Amniotic epithelial cell (primary cell): ENCODE measurements at places on chromosomes 13 and 19.

GRCh38 chr13:111968336-111969010 lies 98.5 kb upstream of the SOX1 start:
- DNase-seq: no peak

- DNase-seq: no peak
Measured at GRCh38 chr13:38519229-38519911, 167.5 kb upstream of the FREM2 start.

- DNase-seq: no peak
Measured at GRCh38 chr19:30207357-30207756, 164.8 kb upstream of the ZNF536 start.

- DNase-seq: peak; percentile 93
Measured at GRCh38 chr19:5138606-5139582, 170.0 kb downstream of the KDM4B start.

DNA sequence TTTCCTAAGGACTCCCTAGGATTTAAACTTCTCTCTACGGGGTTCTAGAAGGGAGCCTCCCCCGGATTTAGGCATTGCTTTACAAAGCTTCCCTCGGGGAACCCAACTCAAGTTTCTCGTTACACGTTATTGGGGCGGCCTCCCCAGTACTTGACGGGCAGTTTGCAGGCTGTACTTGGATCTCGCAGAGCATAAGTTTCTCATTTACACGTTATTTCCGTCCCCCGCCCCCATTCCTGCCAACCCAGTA lies 584 bp downstream of the SMG9 start:
- DNase-seq: no peak

DNA sequence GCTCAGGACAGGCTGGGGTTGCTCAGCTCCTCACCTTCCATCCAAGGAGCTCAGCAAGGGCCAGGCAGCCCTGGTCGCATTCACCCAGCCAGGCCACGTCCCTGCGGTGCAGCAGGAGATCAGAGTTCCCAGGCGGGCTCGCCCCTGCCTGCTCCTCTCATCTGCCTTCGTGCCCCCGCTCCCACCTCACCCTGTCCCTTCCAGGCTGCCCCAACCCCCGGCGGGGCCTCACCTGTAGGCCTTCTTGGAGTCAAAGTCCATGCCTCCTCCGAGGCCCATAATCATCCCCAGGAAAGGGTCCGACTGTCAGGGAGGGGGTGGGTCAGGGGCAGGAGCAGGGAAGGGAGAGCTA lies 1.3 kb upstream of the RINL start:
- no peak for DNase-seq

- DNase-seq: peak; percentile 11
Measured at GRCh38 chr13:89688918-89689317, 1658.6 kb upstream of the MIR17HG start.

GRCh38 chr13:90902255-90902654 lies 445.2 kb upstream of the MIR17HG start:
- no peak for DNase-seq

DNA sequence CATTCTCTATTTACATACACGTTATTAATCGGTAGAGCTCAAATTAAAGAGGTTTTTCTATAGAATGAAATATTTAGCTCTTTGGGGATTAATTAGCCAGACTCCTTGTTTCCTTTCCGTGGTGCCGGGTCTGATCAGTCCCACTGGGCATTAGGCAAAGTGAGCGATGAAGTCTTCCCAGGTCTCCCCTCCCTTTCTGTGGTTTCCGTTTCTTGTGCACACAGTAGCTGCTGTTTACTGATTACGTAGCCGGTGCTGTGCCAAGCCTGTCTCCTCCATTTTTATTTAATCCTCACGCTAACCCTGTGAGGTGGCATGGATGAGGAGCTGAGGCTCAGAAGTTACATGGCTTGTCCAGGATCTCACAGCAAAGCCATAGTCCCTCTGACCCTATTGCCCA lies 9.0 kb downstream of the SLC25A15 start:
- DNase-seq: no peak

DNA sequence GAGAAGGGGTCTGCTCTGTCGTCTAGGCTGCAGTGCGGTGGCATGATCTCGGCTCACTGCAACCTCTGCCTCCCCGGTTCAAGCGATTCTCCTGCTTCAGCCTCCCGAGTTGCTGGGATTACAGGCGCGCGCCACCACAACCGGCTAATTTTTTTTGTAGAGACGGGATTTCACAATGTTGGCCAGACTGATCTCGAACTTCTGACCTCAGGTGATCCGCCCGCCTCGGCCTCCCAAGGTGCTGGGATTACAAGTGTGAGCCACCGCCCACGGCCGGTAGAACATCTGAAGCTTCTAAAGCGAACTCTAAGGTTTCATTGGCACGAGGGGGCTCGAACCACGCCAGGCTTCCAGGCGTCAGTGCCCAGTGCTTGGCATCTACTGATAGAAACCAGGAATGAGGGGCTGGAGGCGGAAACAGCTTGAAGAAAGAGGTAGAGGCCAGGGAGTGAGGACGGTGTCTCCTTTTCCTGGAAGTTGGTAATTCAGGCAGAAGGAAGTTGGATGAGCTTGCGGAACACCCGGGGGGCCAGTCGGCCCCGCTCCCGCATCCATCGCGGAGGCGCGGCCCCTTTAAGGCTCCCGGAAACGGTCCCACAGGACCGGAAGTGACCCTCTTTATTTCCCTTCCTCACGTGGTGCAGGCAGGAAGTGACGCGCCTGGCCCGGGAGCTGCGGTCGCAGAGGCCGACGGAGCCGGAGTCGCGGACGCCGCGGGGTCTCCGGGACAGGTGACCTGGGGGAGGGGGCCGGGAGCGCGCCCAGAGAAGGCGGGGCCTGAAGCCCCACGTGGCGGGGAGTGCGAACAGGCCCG lies at the start of gene CCDC9:
TSS of gene CCDC9 (plus strand) at position 647 of the 814 bp plus-strand sequence. CDS start 1,876 bp downstream, outside the sequence.
- peak; percentile 95 for DNase-seq

DNA sequence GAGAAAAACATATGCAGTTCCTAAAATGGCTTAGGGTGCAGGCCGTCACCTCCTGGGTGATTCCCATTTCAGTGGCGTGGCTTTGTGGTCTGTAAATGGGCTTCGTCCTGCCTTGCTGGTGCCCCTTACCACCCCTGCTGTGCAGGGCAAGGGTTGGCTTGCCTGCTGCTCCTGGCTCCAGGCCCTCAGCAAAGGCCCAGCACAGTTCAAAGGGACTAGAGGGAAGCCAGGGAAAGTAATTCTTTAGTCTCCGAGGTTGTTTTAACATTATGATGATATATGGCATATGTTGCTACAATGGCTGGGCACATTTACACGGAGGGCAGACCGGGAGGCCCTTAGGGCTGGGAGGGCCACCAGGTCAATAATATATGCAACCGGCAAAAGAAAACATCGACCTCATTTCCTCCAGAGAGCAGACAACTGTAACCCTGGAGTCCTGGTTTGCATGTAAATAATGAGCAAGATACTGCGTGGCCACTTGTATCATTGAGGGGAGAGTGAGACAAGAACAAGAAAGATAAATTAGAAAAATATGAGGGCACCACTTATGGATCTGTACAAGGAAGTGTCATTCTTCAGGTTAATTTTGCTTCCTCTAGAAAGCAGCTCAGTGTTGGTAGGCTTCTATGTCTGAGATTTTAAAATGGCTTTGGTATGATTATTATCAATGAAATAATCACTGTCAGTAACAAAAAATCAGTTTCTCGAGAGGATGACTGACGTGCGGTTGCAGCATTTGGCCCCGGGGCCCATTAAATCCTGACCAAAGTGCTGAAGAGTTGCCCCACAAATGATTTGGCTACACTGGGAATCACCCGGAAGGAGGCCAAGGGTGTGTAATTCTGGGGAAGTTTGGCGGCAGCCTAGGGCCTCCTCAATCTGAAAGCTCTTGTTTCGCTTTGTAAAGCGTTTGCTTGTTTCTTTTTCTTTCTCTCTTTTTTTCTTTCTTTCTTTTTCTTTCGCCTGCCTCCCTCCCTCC lies 32.8 kb upstream of the URI1 start:
- DNase-seq: no peak

DNA sequence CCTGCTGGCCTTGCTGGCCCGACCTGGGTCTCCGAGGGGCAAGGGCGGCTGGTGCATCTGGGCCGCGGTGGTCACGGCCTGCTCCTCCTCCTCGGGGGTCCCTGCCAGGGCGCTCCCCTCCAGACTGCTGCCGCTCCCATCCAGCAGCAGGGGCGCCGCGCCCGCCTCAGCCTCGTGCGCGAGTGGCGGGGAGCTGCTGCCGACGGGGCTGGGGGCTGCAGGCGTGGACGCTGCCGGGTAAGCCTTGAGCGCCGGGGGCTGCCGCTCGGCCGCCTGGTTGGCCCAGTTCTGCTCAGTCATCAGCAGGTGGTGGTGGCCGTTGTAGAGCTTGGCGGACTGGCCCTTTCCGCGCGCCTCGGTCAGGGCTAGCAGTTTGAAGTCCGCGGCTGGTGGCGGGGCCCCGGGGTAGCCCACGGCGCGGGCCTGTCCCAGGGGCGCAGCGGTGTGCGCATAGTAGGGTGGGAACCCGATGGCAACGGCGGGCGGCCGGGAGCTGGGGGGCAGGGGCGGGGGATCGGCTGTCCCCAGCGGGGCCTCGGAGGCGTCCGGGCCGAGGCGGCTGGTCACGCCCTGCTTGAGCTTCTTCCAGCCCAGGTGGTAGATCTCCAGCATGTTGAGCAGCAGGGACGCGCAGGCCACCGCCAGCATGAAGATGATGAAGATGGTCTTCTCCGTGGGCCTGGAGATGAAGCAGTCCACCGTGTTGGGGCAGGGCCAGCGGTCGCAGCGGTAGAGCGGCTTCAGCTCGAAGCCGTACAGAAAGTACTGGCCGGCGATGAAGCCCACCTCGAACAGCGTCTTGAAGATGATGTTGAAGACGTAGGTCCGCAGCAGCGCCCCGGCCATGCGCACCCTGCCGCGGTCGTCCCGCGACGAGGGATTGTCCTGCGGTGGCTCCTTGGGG lies 18.6 kb downstream of the GJA3 start:
- no peak for DNase-seq

DNA sequence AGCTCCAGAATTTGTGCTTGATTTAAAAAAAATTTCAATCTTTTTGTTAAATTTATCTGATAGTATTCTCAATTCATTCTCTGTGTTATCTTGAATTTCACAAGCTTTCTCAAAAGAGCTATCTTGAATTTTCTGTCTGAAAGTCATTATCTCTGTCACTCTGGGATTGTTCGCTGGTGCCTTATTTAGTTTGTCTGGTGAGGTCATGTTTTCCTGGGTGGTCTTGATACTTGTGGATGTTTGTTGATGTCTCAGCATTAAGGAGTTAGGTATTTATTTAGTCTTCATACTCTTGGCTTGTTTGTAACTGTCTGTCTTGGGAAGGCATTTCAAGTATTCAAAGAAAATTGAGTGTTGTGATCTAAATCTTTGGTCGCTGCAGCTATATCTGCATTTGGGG lies 106.3 kb downstream of the TNFSF13B start:
- DNase-seq: no peak

DNA sequence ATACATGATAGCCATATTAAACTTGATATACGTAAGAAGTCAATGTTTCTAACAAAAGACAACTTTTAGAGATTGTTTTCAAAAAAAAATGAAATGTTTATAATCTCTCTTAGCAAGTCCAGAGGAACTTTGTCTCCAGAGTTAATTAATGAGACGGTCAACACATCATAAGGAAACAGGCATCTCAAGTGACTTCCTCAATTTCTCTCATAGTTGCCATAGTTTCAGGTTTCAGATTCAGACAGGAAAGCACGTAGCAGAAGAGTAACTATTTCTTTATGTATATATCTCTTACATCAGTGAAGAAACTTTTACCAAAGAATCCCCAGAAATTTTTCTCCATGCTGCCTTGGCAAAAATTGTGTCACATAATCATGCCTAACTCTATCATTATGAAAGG lies 159.6 kb upstream of the ATXN8OS start:
- no peak for DNase-seq

DNA sequence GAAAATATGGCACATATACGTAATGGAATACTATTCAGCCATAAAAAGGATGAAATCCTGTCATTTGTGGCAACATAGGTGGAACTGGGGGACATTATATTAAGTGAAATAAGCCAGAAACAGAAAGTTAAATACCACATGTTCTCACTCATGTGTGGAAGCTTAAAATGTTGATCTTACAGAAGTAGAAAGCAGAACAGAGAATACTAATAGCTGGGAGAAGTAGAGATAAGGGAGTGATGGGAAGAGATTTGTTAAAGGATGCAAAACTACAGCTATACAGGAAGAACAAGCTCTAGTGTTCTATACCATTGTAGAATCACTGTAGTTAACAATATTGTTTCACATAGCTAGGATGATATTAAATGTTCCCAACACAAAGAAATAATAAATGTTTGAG lies 68.1 kb downstream of the RUBCNL start:
- DNase-seq: no peak

GRCh38 chr19:46745521-46746280 lies at the start of gene FKRP:
Gene FKRP (plus strand): TSS chr19:46746057. CDS start chr19:46755451, 9,394 bp downstream.
- no peak for DNase-seq

DNA sequence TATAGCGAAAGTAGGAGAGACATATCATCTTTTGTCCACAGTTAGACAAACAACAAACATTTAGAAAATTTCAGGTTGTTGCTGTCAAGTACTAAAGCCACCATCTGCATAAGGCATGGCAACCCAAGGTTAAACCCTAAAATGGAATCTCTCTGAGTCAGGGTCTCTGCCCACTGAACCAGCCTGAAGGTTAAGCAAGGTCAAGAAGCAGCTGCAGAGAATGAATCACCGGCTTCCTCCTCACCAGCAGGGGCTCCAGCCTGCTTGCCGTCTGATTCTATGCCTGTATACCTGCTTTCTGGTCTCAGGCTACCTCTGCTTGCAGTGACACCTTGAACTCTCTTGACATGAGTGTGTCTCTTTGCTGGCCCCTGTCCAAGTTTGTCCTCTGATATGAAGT lies 726.2 kb upstream of the SGCG start:
- peak; percentile 51 for DNase-seq

DNA sequence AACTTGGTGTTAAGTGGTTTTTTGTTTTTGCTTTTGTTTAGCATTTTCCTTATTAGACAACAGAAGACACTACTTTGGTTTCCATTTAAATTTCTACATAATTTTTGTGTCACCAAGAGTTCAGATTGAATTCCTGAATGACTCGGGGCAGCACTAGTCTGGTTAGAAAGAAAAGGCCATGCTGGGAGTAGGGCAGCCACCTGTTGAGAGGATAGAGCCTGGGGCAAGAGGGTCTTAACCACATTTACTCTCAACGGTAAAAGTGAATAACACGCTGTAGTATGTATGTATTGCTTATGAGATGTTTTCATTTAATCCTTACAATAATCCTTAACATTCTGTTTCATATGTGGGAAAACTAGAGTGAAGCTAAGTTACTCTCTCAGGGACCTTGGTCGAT lies 71.6 kb downstream of the GPR12 start:
- no peak for DNase-seq

DNA sequence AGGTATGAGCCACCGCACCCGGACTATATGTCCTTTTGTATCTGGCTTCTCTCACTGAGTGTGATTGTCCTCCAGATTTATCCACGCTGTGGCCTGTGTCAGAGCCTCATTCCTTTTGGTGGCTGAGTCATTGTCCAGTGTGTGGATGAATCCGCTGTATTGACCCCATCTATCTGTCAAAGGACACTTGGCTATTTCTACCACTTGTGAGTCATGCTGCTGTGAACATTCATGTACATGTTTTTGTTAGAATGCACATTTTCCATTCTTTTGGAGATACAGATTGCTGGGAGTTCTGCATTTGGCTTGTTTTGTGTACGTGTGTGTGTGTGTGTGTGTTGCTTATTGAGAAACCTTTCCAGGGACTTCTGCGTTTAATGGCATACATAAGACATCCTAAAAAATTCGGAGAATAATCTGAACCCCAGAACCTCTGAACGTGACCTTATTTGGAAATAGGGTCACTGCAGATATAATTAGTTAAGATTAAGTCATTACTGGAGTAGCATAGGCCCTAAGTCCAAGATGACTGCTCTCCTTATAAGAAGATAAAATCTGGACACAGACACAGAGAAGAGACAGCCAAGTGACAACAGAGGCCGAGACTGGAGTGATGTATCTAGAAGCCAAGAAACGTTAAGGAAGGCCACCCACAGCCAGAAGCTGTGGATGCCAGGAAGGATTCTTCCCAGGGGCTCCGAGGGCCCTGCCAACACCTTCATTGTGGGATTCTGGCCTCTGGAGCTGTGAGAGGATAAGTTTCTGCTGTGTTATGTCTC lies 4.9 kb upstream of the GIPC3 start:
- DNase-seq: peak; percentile 93
